ENCODE measurements at places on chromosomes 5 and 9. TPM values are rescaled to one million over a fixed set of nuclear protein-coding genes. Genes with fewer than 3 reads are reported as not detected.

- no peak for DNase-seq
Observed at GRCh38 chr5:51731421-51732029, 348.3 kb downstream of the ISL1 start.

- DNase-seq: no peak
Observed at GRCh38 chr5:177087398-177088005, 787 bp downstream of the FGFR4 start.

The CDHR2 gene
- 0.89 TPM for polyA plus RNA-seq

The ZNF366 gene
- polyA plus RNA-seq: 0.26 TPM
